ENCODE measurements at places on chromosomes 2 and 18. TPM values are rescaled to one million over a fixed set of nuclear protein-coding genes. Genes with fewer than 3 reads are reported as not detected.

Gene CPLX4
- not detected for polyA plus RNA-seq

Gene FBXO15
- polyA plus RNA-seq = 6.1 TPM

Gene STK11IP
- 55.0 TPM for polyA plus RNA-seq

Gene IL36A
- polyA plus RNA-seq = not detected

Gene C2orf78
- not detected for polyA plus RNA-seq
